Activated naive CD4-positive, alpha-beta T cell treated with anti-CD3 and anti-CD28 coated beads, Interleukin-2, amount 10 ng/mL, durations not matched to agents 7 days and 5 days (primary cell): ENCODE measurements at places on chromosomes 5 and 9.

GRCh38 chr9:98568909-98569469 is 139.7 kb downstream of the GABBR2 start:
- DNase-seq = no peak
- no peak overlapping the region for H3K4me3 ChIP-seq
- no peaks in the 10 kb centered on the region for H3K36me3 ChIP-seq
- no peaks in the 10 kb centered on the region for H3K4me1 ChIP-seq
- no peak overlapping the region for H3K27ac ChIP-seq

- H3K4me1 ChIP-seq = peaks cover 2% of the 10 kb centered on the region
- no peak for DNase-seq
- H3K36me3 ChIP-seq = no peaks in the 10 kb centered on the region
- no peak overlapping the region for H3K4me3 ChIP-seq
- H3K27me3 ChIP-seq = peaks cover 12% of the 10 kb centered on the region
Observed at GRCh38 chr5:91352831-91353695, 30.1 kb downstream of the ARRDC3 start.

GRCh38 chr5:158140120-158140731 is 281.3 kb upstream of the CLINT1 start:
- H3K4me3 ChIP-seq = no peak overlapping the region
- peaks cover 4% of the 10 kb centered on the region for H3K27me3 ChIP-seq
- no peaks in the 10 kb centered on the region for H3K36me3 ChIP-seq
- no peak for DNase-seq

GRCh38 chr5:146751781-146752401 is 126.7 kb downstream of the PPP2R2B start:
- H3K36me3 ChIP-seq = peaks cover 12% of the 10 kb centered on the region
- peak overlapping the region; percentile 94 for H3K27ac ChIP-seq
- H3K4me3 ChIP-seq = peak overlapping the region; percentile 33
- peaks cover 2% of the 10 kb centered on the region for H3K27me3 ChIP-seq
- peak; percentile 80 for DNase-seq

DNA sequence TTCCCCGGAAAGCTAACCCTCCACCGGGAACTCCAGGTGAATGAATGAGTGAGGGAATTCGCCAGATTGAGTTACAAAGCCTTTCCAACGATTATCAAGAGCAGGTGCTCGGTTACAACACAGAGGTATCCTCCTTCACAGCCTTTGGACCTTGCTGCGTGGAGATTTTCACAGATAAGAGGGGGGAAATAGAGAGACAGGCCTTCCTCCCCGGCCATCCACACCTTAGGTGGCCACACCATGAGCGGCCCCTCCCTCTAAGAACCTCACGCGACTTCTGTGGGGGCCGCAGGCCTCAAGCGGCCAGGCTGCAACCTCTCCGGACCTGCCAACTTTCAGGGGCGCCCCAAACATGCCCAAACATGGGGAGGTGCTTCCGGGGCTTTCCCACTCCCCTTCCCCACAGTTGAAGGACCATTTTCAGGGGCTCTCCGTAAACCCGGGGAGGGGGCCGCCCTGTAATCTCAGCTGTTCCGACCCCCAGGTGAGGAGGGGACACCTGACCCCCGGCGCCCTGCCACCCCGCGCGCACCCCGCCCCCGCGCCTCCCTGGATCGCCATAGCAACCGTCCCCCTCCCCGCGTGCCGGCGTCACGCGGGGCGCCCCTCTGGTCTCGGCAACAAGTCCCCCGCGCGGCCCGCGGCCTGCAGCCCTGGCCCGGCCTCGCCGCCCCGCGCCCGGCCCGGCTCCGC is 603 bp downstream of the DENND1A start:
- DNase-seq = peak; percentile 57
- H3K27ac ChIP-seq = peak overlapping the region; percentile 80
- peaks cover 6% of the 10 kb centered on the region for H3K36me3 ChIP-seq
- H3K4me3 ChIP-seq = peak overlapping the region; percentile 82
- peaks cover 32% of the 10 kb centered on the region for H3K27me3 ChIP-seq

DNA sequence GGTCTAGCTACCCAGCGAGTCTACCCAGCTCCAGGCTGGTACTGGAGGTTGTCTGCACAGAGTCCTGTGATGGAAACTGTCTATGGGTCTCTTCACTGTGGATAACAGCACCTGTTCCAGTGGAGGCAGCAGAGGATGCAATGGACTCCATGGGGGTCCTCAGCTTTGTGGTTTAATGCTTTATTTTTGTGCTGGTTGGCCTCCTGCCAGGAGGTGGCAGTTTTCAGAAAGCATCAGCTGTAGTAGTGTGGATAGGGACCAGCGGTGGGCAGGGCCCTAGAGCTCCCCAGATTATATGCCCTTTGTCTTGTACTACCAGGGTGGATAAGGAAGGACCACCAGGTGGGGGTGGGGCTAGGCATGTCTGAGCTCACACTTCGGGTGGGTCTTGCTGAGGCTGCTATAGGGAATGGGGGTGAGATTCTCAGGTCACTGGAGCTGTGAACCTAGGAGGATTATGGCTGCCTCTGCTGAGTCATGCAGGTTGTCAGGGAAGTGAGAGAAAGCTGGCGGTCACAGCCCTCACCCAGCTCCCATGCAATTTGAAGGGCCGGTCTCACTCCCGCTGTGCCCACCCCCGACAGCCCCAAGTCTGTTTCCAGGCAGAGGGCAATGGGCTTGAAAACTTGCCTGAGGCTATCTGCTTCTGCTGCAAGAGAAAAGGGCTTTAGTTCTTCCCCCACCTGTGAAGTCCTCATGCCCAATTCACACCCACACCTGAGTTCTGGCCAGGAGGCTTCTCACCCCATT is 397.1 kb downstream of the TLE1 start:
- no peak overlapping the region for H3K27ac ChIP-seq
- H3K4me1 ChIP-seq = no peaks in the 10 kb centered on the region
- no peak overlapping the region for H3K4me3 ChIP-seq
- H3K27me3 ChIP-seq = no peaks in the 10 kb centered on the region
- no peak for DNase-seq
